Activated CD4-positive, alpha-beta memory T cell treated with anti-CD3 and anti-CD28 coated beads for 36 hours (primary cell): ENCODE measurements at places on chromosomes 7 and 10.

GRCh38 chr10:60777696-60778213 is 523 bp upstream of the CDK1 start:
- DNase-seq = no peak

GRCh38 chr10:7886056-7886455 is 67.8 kb downstream of the TAF3 start:
- no peak for DNase-seq

GRCh38 chr7:35465791-35466336 is 212.0 kb upstream of the TBX20 start:
- DNase-seq = no peak

- no peak for DNase-seq
Measured at GRCh38 chr7:34734771-34735170, 76.8 kb downstream of the NPSR1 start.

GRCh38 chr7:100577103-100577502 is 3.4 kb upstream of the SAP25 start:
- no peak for DNase-seq

GRCh38 chr7:12861070-12861469 is 173.6 kb downstream of the ARL4A start:
- no peak for DNase-seq

GRCh38 chr7:32957326-32958045 is at the start of gene FKBP9:
Gene FKBP9 (plus strand): TSS chr7:32957440. CDS start chr7:32957574, 134 bp downstream.
- peak; percentile 15 for DNase-seq

DNA sequence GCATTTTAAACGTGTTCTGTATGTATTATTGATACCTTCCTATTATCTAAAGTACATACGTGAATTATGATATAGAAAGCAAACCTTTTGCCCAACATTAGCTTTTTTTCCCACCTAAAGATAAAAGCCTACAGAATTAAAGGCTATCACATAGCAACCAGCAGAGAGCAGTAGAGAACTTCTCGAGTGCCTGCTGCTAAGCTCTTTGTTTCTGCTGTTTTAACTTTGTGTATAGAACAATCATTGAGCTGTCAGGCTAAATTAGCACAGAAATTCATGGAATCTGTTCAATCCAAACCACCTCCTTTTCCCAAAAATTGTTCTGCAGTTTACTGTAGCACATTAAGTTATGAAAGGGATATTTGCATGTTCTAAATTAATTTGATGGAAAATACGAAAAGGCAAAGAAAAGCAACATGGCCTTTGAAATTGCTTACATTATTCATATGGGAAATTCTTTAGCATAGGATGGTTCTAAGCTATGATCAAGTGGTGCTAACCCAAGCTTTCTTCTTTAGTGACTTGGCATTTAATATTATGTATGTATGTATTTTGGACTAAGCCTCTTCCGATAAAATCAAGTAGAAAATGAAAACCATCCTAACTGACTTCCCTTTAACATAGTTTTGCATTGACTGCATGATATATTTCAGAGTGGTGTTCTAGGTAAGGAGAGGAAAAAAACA is 1288.5 kb downstream of the GATA3 start:
- DNase-seq = no peak

DNA sequence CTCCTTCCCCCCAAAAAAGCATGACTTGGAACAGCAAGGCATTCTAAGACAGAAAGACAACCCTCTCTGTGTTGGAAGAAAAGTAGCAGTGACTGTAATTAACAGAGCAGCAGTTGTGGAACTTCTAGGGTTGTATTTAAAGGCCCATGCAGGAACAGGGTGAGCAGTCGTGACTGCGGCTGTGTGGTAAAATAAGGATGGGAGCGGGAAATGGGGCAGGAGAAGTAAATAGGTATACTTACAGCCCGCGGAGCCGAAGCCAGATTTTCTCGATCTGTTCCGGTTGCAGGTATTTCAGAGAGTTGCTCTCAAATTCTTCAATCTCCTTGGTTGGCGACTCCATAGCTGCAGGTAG is 179 bp downstream of the PDE1C start:
- DNase-seq = no peak
